Uterus (tissue), 4 donors: ENCODE measurements at places on chromosomes 3 and 15.
A peak's percentile ranks its signal among the peaks of the same experiment; 100 is the strongest.

GRCh38 chr3:59481776-59482400 lies 432.1 kb upstream of the CFAP20DC start:
- DNase-seq, result no peak

- no peak for DNase-seq
Measured at GRCh38 chr3:11247362-11247761, 24.8 kb upstream of the ATG7 start.

DNA sequence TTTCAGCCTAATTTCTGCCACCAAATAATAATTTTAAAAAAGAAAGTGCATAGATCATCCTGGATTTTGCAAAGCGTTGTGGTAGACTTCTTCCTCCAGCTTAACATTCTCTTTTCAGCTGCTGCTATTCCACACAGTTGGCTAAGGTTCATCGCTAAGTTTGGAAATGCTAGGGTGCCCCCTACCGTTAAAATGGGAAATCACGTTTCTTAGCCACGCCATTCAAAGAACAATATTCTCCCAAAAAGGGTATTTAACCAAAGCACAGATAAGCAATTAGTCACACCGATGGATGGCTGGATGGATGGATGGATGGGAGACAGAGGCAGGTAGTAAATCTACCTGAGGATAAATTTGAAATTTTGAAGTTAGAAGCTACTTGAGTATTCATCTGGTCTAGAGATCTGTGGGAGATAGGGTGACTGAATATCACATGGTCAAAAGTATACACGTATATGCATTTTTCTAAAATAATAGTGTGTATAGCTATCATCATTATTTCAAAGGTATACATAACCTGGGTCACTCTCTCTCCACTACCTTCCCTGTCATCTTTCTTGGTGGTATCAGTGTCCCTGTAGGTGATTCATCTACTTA lies 67.2 kb downstream of the EFHB start:
- DNase-seq, result peak; percentile 22

- no peak for DNase-seq
Measured at GRCh38 chr15:35753486-35753885, 207.5 kb upstream of the DPH6 start.

DNA sequence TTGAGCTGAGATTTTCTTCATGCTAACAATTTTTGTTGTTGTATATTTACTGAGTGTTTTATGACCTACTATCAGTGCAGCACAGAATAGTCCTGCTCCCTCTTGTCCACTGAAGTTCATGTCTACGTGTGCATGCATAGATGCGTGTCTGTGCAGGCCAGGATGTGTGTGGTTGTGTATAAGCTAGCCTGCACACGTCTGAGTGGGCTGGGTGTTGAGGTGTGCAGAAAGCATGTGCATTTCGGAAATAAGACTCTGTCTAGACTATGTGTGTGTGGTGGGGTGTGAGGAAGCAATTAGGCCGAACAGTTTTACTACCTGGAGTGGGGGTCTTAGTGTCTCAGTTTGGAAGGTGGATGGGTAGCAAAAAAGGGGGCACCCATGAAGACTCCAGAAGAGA lies 39.2 kb downstream of the ATP2B2 start:
- DNase-seq, result no peak

GRCh38 chr15:83869341-83869740 lies 215.4 kb downstream of the ADAMTSL3 start:
- DNase-seq, result no peak

GRCh38 chr15:63306492-63307073 lies 29.2 kb downstream of the APH1B start:
- DNase-seq, result no peak

DNA sequence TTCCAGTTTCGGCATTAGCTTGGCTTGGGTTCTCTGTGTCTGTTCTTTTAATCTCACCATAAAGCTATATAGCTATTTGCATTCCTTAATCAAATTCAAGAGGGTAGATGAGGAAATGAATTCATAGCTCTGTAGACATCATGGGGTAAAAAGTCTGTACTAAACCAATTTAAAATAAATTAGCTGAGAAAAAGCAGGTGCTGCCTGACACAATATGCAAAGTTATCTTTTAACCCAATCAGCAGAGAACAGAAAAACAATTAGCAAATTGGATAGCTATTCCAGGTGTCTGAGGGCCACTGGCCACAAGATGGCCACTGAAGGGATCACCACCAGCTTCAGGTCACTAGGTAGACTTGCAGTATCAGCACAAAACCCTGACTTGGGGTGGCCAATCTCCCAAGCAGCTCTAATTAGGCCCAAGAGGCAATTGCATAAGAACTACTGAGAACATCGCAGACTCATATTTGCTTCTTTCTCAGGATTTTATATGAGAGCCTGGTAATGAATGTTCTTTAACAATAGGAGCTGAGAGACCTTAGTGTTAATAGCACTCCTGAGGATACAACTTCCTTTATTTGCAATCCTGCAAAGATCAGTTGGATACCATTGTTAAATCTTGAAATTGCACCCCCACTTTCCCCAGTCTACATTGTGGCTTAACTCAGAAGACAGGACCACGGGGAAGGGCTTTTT lies 494.3 kb downstream of the PDCD6IP start:
- no peak for DNase-seq

GRCh38 chr15:56820333-56820732 lies 87.0 kb upstream of the ZNF280D start:
- DNase-seq, result no peak

- no peak for DNase-seq
Measured at GRCh38 chr3:187878772-187879518, 133.7 kb upstream of the BCL6 start.

DNA sequence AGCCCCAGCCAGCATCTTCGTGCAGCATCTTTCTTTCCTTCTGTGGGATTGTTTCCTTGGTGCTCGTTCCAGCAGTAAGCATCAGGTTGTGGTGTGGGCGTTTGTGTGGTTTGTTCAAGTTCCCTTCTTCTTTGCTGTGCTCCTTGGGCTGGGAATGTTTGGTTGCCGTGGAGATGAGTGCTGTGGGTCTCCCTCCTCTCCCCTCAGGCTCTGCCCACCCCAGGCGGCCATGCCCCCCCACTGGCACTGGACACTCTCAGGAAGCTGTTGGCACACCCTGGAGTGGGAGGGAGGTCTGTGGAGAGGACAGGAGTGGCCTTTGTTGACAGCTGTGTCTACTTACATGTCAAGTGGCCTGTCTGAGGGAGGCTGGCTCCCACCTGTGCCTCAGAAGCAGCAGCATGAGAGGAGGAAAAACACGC lies 46.5 kb upstream of the SACM1L start:
- no peak for DNase-seq

GRCh38 chr15:89230277-89230676 lies 8.9 kb upstream of the RLBP1 start:
- no peak for DNase-seq

DNA sequence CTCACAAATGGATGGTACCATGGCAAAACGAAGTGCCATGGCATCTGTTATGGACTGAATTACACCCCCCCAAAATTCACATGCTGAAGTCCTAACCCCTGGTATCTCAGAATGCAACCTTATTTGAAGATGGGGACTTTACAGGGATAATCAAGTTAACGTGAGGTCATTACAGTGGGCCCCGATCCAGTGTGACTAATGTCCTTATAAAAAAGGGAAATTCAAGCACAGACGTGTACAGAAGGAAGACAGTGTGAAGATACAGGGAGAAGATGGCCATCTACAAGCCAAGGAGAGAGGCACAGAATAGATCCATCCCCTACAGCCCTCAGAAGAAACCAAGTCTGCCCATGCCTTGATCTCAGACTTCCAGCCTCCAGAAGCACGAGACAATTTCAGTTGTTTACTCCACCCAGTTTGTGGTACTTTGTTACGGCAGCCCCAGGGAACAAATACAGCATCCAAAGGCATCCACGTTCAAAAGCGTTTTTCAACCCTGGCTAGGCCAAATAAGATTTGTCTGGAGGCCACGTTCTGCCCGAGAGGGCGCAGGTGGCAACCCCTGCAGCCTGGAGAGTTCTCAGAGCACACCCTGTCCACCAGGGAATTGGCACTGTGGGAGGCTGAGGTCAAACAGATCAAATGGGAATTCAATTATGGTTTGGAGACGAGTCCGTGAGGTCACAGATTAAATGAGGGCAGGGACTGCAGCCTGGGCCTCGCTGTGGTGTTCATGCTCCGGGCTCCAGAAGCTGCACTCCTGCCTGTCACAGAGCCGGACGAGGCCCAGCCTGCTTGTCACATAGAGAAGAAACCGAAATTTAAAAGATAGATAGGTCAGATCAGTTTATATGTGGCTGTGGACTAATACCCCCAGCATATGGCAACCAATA lies 494.8 kb downstream of the SHQ1 start:
- no peak for DNase-seq

DNA sequence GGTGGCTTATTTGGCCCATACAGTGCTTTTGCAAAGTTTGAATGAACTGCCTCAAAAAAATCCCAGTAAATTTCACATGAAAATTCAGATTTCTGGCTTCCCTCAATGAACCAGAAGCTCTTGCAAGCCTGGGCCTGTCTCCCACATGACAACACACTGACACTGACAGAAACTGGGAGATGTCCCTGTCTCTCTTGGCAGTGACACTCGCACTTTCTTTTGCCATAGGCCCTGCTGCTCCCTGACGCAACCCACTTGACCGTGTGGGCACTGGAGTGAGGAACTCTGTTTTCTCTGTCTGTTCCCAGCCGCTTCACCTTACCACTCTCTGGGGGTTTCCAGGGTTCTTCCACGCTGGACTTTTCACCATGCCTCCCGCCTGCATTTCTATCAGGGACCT lies 524.5 kb downstream of the SHQ1 start:
- no peak for DNase-seq

DNA sequence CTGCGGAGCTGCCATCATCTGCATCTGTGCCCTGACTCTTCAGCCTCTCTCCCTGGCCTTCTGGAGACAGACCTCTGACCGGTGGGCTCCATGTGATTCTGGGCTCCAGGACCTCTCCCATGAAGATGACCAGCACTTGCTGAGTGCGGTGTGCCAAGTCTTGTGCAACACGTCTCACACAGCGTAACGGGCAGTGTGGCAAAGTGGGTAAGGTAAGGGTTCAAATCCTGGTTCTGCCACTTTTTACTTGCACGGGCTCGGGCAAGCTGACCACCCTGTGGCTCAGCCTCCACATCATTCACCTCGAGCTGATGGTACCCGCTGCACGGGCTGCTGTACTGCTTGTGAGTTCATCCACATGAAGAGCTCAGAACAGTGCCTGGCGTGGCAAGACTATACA lies 6.5 kb upstream of the SYNM start:
- no peak for DNase-seq

DNA sequence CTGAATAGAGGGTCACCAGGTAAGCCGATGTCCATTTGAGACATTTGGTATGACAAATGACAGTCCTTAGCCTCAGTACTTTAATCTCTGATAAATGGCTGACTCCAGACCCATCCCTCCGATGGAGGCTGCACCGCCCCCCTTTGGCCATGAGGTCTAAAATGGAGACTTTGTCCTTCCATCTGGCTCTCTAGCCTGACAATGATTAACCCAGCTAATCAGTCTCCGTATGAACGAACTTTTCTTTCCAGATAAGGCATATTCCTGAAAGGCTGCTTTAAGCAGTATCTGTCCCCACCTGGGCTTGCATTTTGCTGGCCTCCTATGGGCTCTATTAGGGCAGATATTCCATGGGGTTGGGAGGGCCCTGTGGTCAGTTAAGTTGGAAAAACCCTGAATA lies 10.8 kb upstream of the MYZAP start:
- DNase-seq, result no peak

DNA sequence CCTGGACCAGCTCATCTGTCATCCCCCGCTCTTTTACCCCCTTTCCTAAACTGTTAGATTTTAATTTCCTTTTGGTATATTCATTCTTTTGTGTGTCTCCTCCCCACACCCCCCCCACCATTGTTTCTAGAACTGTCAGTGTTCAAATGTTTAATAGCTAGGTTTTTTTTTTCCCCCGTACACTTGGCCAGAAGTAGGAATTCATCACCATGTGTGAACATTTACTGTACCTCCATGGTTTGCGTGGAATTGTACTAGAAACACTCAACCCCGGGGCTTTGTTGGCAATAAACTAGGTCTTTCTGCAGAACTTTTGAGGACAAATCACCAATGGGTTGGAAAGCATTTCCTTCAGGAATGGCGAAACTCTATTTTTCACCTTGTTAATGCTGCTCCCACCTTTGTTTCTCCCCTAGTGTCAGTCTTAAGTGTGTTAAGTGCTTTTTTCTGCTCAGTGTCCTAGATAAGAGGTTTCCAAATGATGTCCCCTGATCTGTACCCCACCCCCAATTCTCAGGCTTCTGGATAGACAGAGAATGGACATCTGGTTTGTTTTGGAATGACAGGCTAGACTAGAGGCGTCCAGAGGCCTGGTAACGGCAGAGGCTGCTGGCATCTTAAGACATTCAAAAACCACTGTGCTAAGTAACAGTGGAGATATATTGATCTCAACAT lies 76.8 kb downstream of the SMAD3 start:
- DNase-seq, result no peak

GRCh38 chr15:90063770-90064247 lies 38.5 kb downstream of the IDH2 start:
- DNase-seq, result no peak

DNA sequence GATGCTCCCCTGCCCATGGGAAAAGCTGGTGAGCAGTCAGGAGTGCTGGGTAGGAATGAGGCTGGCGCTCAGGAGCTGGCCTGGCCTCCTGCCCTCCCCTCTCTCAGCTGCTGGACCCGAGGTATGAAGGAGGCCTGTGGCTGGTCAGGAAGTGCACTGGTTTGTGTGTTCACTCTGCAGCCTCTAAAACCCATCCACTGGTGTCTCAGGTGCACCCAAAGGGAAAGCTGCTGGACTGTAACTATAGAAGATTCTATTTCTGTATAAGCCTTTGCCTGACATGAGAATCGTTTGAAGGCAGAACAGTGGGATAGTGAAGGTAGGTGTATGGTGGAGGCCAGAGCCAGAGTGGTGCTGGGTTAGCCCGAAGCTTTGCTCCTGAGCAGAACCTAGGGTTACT lies 5.7 kb upstream of the CPNE9 start:
- DNase-seq, result no peak

- peak; percentile 33 for DNase-seq
Measured at GRCh38 chr15:90035095-90035839, 34.1 kb downstream of the ZNF710 start.

- DNase-seq, result peak; percentile 36
Measured at GRCh38 chr15:94674296-94674695, 442.9 kb downstream of the MCTP2 start.

DNA sequence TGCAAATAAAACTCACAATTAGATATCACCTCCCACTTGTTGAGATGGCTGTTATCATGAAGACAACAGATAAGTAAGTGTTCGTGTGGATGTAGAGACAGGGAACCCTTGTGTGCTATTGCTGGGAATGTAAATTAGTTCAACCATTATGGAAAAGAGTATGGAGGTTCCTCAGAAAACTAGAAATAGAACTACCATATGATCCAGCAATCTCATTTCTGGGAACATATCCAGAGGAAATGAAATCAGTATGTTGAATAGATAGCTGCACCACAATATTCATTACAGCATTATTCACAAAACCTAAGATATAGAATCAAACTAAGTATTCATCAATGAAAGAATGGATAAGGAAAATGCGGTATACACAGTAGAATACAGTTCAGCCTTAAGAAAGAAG lies 418.7 kb upstream of the CNTN6 start:
- DNase-seq, result no peak
